Omental fat pad (tissue), 4 donors: ENCODE measurements at places on chromosomes 3 and 15.

DNA sequence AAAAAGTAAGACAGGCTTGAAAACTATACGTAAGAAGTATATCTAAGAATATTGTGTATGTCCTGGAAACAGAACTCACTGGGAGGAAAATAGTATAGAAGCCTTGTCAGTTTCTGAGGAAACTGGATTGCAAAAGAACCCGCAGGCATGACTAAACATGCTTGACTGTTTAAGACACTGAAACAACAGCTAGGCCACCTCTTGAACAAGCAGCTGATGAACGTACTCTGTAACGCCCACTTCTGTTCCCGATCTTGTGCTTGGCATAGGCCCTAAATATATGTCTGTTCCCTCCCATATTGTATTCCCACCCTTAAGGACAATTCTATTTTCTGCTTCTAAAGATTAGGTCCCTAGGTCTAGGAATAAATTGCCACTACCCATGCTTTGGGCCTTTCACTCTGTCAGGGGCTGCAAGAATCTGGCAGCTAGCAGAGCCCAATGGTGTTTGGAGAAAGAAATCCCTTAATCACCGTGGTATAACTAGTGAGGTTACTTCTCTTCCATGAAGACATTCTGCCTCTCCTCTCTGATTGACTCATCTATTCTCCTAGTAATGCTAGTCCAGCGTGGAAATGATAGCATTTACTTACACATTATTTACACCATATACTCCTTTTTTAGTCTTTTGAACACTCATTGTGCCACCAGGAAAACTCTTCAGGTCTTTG is 46.2 kb downstream of the CD200 start:
- no peak for DNase-seq

DNA sequence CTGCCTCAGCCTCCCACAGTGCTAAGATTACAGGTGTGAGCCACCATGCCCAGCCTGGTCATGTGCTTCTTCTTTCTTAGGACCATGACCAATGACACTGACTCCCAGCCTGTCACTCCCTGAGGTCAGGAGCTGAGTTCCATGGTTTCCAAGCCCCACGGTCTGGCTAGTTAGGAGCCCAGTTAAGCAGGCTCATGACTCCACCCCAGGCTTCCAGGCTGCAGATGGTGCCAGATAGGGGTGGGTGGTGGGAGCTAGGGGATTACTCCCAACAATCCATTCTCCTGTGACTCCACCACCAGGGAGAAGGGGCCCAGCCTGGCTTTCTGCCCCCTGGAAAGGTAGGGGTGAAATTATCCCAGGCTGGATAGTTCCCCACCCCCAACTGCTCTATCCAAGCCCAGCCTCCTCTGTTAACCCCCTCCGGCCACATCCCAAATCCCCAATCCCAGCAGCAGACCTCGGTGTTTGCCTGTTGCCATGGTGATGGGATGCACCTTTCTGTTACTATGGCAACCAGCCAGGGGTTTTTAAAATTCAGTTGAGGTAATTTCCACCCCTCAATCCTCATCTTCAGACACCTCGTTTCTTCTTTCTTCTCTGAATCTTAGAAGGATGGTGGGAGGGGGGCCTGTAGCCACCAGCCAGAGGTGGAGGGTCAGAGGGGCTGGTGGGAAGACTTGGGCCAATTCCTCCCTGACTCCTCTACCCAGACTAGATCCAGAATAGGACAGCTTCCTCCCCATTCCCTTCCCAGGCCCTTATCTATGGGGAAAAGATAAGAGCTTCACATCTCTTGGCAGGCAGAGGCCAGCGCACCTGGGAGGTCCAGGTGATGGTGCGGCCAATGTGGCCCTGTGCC is 22.5 kb upstream of the SEMA3F start:
- DNase-seq, result no peak

GRCh38 chr15:40470423-40471104 is at the start of gene CHST14:
CHST14 (plus strand) TSS chr15:40470984; CDS start chr15:40471214, 230 bp downstream.
- no peak for DNase-seq

GRCh38 chr3:186664506-186664905 is 1.3 kb upstream of the HRG start:
- DNase-seq, result no peak

DNA sequence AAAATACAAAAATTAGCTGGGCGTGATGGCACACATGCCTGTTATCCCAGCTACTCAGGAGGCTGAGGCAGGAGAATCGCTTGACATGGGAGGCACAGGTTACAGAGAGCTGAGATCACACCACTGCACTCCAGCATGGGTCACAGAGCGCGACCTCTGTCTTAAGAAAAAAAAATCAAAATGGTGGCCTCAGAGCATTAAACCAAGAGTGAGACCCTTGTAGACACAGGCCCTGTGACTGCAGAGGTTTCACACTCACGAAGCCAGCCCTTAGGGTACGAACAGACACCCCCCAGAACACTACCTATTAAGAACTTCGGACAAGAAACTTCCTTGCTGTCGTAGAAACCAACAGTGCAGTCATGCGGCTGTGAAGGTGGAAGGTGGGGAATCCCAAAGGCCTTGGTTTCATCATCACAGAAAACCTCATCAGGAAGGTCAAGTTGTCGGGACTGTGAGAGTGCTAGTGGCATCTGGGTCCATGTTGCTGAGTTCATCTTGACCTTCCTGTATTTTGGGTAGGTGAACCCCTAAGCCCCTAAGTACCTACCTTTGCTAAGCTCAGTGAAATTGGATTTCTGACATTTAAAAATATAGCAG is 4.8 kb upstream of the PDE8A start:
- no peak for DNase-seq

GRCh38 chr3:32110233-32110760 is 3.9 kb downstream of the GPD1L start:
- DNase-seq, result no peak

- no peak for DNase-seq
These were observed 420.4 kb upstream of the SEMA6D start for GRCh38 chr15:47296881-47297280.

GRCh38 chr3:58041826-58042324 is 33.7 kb downstream of the FLNB start:
- DNase-seq, result no peak

DNA sequence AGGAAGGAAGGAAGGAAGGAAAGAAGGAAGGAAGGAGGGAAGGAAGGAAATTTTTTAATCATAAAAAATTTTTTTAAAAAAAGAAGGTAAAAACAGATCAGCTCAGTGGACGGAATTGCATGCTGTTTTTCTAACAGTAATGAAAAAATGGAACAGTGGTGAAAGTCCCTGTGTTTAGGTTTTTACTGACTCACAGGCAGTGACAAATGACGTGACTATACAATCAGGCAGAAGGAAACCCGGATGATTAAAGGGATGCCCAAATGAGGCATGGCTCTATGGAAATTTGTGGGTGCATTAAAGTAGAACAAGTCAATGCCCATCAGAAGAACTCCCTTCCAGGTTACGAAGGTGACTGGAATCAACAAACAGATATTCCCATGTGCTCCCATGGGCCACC is 135.0 kb downstream of the IMPG2 start:
- no peak for DNase-seq

GRCh38 chr15:42056934-42057798 is 36.3 kb upstream of the PLA2G4E start:
- peak; percentile 75 for DNase-seq

DNA sequence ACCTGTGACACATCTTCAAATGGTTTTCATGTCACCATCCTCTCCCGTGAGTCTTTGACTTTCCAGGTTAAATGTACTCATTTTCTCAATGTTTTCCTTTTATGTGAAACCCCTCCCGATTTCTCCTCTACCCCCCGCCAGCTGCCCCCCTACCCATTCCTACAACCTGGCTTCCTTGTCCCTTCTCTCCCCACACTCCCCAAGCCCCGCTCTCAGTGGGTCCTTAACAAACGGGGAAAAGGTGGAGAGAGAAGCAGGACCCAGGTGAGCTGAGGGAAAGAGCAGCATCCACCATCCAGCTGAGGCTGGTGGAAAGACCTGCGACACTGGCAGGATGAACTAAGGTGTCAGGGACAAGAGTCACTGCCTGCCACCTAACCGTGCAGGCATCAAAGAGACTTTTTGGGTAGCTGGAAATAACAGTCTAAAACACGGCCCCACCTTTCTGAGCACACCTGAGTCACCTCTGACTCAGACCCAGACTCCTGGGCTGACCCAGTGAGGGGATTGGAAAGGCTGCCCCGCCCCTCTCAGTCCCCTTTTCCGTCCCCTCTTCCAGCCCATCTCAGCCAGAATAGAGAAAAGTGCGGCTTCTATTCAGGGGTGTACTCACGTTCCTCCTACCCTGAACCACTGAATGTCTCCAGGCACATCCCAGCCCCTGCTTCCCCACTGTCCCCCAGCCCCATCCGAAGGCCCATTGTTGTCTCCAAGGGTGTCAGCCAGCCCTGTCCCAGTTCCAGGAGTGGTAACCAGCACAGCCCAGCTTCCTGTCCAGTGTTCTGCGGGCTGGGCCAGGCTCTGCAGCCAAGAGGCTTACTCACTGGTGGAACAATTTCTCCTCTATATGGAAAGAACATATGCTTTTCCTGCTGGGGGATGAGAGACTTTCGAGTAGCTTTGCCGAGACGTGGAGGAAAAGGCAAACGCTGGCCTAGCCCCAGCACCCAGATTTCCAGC is 20.4 kb downstream of the ISG20 start:
- DNase-seq, result no peak

DNA sequence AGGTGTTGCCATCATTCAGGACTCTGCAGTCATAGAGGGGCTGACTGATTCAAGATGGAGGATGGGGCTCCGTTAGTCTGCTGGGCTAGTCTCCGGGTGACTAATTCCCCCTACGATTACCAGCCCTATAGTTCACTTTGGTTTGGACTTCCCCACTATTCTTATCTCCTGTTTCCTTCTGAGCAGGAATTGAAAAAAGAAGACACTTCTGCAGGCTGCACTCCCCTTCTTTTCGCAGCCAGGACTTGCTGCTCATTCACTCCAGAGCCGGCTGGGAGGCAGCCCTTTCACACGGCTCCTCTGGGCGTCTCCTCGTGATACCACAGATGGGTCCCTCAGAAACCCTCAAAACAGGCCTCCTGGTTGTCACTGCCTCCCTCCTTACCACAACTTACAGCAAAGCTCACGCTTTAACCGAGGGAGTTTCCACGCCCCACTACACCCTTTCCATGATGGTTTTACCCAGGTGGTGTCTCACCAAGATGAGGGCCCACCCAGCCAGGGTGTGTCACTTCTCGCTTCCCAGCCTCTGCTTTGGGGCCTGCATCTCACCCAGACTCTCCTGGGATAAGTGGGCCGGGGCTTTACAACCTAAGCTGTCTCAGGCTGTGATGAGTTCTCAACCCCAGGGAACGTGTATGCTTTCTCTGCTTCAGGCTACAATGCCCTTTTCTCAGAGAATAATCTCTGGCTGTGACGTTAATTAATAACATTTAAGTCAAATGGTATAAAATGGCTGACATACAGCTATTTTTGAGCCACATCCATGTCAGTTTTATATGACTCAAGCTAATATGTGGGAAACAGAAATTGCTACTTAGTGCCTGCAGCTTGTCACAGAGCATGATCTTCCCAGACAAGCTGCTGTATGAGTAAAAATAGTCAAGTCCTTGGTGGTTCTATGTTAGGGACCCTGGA is 11.9 kb downstream of the CX3CR1 start:
- DNase-seq, result no peak

DNA sequence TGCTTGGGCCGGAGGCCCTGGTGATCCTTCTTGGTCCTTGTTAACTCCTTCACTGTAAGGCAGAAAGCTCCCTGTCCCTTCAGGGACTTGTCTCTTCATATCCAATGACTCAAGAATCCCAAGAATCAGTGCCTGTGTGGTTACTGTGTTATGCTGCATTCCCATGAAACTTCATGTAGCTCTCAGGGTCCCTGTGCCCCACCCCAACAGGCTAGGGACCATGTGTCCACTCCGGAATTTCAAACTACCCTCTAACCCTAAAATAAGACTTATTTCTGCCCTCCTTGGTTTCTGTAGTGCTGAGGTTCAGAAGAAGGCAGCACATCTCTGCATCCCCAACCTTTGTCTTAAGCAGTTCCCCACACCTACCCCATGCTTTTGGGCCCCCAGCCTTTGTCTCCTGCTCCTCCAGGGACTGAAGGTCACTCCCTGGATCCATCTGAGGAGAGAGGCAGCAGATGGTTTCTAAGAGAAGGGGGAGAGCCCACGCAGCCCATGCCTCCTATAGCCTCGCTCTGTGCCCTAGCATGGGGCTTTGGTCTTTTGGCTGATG is 531 bp upstream of the MAP1A start:
- DNase-seq, result no peak
